ENCODE measurements at places on chromosomes 13 and 19.

DNA sequence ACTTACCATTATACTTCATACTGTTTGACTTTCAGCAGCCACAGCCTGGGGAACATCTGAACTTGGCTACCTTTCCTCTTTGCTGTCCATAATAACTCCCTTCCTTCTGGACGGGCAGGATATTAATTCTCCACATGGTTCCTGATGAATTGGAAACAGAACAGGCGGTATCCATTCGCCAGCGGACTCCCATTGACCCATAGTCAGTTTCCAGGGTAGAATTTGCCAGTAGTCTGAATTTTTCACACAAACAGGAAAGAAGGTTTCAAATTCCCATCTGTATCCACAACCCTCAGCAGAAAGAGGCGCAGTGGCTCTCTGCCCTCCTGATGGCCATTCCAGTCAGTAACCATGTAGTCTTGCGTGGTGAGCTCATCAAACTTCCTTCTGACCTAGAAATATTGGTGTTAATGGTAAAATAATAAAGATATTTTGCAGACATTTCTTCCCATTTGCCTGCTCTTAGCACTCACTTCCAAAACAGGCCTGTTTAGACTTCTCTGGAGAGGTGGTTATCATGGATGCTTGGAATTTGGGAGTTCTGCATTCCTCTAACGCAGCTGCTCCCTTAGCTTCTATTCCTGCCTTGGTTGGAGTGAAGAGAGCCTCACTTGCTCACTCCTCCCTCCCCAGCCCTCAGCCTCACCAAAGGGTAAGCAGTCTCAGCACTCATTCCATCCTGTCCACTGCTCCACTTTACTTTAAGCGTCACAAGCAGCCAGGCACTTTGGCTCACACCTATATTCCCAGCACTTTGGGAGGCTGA is 75.0 kb upstream of the OXGR1 start:
- no peak for DNase-seq

DNA sequence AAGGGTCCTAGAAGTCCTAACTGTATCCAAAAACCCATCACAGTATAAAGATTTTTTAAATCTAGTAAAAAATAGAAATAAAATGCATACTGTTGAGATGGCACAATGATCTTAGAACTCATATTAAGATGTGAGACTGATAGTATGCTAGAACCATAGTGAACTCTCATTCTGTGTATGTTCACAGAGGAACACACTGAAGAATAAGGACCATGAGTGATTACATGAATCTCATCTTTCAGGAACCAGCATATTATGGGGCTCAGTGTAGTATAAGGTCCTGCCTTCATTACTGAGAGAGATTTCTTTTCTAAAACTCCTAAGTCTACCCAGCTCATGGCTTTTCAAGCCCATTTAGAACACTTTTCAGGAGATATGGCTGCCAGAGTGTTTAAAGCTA is 59.8 kb upstream of the RFC3 start:
- no peak for DNase-seq

- DNase-seq, result peak; percentile 53
These were observed 46.8 kb downstream of the COG3 start for GRCh38 chr13:45511310-45512097.

DNA sequence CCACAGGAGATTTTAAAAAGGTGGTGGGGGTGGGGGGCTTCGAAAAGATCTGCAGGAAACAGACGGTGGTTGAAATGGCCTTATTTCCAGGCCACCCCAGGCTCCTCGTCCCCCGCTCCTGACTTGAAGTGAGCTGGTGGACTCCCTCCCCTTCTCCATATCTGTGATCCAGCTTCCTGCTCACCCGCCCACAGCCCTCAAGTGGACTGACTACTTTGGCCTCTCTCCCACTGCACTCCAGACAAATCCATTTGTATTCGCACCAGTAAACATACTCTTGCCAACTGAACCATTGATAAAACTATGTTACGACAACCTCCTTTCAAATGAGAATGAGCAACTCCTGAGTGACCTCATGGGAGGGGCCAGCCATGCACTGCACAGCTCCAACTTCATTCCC is 259.5 kb downstream of the COL4A1 start:
- peak; percentile 24 for DNase-seq

GRCh38 chr13:56861476-56861875 is 279.2 kb upstream of the PRR20A start:
- no peak for DNase-seq

DNA sequence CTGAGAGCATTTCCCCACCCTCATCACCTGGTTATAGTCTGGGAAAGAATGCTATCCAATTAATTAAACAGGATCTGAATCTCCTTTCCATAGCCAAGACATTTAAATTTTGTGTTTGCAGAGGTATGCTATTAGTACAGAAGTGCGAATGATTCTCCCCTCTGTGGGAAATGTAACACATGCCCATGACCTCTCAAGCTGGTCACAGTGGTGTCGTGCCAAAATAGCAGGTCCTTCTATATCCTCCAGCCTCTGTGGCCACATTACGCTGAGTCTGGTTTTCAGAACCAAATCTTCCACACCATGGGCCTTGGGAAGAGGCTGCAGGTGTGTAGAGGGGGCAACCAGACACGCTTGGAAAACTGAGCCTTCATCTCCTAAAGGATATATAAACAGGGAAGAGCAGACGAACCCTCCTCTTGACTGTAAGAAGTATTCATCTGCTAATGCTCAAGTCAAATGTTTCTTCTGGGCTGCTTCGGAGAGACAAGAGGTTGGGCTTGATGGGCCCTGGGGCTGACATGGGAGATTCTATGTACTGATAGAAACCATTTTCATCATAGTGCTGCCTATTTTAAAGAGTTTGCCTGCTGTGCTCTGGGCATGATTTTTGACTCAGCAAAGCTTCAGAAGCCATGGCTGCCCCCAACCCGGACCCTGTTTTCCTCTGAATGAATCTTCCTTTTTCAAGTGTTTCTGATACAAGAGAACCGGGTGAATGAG is 197.6 kb downstream of the DNAJC15 start:
- DNase-seq, result no peak

DNA sequence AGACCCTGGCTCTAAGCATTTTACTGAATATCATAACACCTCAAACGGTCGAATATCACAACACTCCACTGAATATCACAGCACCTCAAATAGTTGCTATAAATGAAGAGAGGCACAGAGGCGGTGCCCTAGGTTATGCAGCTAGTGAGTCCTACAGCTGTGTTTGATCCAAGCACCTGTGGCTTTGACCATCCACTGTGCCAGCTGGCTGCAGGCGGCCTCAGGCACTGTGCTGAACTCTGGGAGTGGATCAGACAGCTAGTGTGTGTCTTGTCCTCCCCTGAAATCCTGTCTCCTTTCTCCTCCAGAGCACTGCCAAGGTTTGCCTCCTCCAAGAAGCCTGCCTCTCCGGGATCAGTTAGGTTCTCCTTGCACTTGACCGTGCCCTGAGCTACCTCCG is 7.3 kb downstream of the NOSIP start:
- DNase-seq, result no peak

DNA sequence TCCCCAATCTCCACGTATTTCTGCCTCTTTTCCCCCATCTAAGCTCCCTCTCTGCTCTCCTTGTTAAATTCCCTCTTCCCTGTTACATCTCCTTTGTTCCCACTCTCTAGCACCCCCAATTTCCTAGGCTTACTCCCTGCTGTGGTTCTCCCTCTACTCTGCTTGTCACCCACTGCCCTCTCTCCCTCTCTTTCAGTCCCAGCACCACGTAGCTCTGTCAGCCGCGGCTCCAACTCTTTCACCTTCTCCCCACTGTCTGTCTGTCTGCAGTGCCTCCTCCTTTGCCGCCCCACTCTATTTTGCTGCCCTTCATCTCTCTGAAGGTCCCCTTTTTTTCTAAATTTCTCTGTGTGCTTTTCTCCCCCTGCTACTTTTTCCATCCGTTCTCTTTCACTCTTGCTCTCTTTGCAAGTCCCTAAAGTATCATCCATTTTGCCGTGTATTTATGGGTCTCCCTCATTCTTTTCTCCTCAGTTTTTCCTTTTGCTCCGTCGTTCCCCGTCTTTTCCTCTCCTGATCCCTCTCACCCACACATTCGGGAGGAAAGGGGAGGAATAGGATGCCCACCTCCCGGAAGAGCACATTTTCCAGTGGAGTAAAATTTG is 937 bp downstream of the ZNF841 start:
- DNase-seq, result no peak

DNA sequence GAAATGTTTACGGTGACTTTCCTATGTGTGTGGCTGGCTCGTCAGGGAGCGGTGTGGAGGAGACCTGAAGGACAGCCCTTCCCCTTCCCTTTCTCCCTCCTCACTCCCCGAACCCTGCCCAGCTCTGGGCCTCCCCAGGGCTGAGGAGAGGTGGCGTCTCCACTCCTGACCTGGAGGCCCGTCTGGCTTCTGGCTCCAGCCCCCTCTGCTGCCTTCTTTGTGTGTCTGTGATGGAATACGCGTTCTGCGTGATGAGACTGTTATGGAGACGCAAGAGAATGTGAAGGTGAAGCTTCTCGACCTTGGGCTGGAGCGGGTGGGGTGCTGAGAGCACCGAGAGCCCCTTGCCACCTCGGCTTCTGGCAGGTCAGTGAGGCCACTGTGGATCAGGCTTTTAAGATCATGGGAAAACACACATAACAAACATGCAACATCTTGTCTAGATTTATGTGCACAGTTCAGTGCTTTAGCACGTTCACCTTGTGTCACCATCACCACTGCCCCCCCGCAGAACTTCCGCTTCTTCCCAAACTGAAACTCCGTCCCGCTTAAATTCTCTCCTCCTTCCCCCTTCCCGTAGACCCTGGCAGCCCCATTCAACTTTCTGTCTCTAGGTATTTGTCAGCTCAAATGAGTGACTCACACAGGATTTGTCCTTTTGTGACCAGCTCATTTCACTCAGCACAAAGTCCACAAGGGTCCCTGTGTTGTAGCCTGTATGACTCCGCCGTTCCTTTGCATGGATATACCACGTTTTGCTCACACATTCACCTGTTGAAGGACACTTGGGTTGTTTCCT is 24.7 kb downstream of the ATP11A start:
- DNase-seq, result no peak

DNA sequence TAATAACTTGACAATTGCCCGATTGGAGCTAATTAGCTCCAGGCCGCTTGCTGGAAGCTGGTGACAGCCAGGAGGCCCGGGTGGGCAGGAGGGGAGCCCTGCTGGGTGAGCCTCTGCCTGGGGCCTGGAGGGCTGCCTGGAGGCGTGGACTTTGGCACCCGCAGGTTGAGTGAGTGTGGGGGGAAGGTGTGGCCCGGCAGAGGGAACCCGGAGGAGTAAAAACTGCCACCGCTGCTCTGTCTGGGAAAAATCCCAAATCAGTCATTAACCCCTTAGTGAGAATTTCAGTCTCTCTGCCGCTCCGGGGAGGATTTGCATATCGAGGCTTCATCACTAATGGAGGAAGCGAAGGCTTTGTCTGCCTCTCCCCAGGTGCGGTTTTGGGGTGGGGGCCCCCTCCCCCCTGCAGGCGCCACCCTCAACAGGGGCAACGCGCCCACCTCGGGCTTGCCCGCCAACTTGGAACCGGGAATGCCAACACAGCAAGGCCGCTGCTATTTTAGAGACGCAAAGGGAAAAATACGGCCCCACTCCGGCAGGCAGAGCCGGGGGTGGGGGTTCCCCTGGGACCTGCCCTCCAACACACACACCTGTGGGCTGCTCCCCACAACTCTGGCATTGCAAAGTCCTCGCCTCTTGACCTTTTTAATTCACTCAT is 6.2 kb downstream of the EFNA2 start:
- no peak for DNase-seq

DNA sequence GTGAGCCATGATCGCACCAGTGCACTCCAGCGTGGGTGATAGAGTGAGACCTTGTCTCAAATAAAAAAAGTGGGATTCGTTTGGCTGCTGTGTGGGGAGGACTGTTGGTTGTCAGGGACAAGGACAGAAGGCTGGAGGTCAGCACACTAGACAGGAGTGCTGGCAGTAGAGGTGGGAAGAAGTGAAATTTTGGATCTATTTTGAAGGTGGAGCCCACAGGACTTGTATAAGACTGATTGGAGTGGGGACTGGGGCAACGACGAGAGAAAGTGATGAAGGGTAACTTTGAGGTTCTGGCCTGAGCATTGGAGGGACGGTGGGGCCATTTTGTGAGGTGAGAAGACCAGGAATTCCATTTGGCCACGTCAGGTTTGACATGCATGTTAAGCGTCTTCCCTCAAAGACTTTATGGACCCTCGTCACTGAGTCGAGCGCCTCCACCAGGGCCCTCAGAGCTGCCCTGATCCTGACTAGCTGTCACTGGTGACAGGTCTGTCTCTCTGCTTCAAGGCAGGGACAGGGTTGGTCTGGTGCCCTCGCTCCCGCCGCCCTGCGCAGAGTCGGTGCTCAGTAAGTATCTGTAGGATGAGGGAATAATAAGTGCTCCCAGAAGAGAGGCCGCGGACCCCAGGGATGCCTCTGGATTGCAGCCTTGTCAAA is 673 bp downstream of the CTU1 start:
- DNase-seq, result peak; percentile 25

DNA sequence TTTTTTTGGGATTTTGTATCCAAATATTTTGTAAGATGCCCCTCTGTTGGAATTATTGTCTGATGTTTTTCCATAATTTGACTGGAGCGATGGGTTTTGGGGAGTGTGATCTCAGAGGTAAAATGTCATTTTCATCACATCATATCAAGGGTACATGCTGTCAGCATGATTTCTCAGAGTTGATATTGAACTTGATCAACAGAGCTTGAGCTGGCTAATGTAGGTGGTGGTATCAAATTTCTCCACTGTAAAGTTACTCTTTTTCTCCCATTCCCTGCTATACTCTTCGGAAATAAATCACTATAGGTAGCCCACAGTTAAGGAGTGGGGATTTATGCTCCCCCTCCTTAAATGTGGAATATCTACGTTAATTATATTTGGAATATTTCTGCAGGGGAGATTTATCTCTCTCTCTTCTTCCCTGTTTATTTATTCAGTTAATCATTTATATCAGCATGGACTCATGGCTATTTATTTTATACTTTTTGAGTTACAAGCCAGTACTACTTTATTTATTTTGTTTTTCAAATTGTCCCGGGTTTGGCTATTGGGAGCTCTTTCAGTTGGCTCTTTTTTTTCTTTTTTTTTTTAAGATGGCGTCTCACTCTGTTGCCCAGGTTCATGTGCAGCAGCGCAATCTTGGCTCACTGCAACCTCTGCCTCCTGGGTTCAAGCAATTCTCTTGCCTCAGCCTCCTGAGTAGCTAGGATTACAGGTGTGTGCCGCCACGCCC is 8.8 kb downstream of the SETDB2 start:
- no peak for DNase-seq

- DNase-seq, result no peak
These were observed 130.4 kb upstream of the MIR17HG start for GRCh38 chr13:91216928-91217700.

- DNase-seq, result peak; percentile 94
These were observed 182.7 kb upstream of the TSC22D1 start for GRCh38 chr13:44758630-44759383.

DNA sequence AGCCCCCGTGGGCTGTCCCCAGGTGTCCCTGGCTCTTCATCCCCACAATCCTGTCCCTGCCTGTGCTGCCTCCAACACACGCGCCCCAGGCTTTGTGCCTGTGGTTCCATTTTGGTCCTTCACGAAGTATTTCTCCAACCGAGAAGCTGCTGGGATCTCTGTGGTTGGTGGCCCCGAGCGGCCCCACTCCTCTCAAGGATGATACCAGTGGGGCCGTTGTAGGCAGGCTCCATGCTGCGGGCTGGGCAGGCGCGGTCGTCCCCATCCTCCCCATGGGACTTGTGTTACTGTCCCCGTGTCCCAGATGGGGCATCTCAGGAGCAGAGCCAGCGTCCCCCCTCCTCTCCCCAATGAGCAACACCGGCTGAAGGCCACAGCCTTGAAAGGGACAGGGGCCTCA is 3.7 kb upstream of the ZNF554 start:
- DNase-seq, result no peak
